ENCODE measurements at places on chromosomes 16 and 17.
A peak's percentile ranks its signal among the peaks of the same experiment; 100 is the strongest.

DNA sequence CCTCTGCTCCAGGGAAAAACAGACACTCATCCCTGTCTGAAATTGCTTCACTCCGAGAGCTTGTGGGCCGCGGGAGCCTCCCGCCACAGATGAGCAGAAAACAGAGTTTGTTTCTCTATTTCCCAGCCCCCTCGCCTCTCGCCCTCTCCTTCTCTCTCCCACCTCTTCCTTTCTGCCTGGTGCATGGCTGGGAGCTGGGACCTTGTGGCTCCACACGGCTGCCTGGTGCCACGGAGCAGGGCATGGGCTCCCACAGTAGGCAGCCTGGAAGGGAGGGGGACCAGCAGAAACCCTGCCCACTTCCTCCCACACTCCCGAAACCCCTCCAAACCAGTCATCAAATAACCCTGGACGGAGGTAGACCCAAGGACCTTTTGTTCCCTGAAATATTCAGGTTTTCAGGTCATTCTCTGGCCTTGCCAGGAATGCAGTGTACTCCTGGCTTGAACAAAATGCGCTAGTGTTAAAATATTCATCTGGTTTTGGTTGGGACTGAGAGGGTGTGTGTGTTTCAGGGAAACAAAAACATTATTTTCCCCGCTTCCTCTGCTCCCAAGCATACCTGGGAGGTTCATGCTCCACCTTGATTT is 204.9 kb downstream of the C16orf78 start:
- DNase-seq = no peak

DNA sequence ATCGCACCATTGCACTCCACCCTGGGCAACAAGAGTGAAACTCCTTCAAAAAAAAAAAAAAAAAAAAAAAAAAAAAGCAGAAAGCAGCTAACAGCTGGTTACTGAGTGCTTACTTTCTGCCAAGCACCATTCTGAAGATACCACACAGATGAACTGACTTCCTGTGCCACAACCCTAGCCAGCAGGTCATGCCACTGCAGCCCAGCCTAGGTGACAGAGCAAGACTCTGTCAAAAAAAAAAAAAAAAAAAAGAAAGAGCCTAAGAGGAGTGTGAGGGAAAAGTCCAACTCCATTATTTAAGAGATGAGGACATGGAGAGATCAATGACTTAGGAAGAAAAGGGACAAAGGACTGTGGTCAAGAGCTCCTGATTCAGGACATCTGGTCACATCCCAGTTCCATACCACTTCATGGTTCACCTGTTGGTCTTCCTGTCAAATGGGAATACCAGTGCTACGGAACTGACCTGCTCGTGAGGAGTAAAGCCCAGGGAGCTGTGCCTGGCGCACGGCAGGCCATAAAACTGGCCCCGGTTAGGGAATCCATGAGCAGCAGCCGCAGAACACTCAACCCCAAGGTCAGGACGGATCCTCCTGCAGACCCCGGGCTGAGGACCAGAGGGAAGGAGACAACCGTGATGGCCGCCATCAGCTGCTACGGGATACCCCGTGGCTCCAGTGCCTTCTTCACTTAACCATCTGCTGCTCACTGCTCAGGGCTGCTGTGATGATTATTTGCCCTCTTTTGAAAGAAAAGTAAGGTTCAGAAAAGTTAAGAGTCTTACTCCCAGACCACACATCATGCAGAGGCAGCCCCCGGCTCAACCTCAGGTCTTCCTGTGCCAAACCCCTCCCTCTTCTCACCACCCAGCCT is 950 bp downstream of the KLHDC4 start:
- no peak for DNase-seq

- DNase-seq = peak; percentile 83
These were observed 31.1 kb upstream of the CPNE2 start for GRCh38 chr16:57061084-57061905.

DNA sequence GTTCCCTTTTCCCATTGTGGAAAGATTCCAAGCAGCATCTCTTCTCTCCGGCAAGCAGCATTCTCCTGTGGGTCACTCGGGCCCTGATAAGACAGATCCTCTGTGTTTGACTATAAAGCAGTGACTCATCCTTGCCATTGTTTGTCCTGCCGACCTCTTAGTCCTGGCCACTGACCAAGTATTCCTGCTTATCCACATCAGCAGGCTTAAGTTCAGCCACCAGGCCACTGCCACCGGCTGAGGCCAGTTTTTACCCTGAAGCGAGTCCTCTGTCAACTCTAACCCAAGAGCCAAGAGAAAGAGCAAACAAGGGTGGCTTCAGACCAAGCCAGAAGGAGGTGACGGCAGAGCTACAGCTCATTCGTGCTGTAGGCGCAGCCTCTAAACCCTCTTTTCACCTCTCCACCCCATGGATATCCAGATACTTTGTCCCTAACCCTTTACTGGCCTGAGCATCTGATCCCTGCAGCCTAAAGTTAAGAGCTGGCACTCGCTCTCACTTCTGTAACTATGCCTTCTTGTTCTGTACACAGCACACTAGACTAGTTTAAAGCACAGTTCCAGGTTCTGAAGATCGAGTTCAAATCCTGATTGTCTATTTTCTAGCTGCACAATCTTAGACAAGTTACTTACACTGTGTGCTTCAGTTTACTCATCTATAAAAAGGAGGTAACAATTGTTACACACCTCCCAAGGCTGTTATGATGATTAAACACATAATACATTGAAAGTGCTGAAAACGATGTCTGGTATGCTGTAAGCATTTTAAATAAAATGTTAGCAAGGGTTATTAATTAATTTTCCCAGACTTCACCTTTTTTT is 31.0 kb downstream of the SOX9 start:
- no peak for DNase-seq

All from HFFc6 (cell line).